ENCODE measurements at places on chromosomes 2 and 18. TPM values are rescaled to one million over a fixed set of nuclear protein-coding genes. Genes with fewer than 3 reads are reported as not detected.

Gene CHCHD5
- 35.0 TPM for polyA plus RNA-seq

GRCh38 chr18:13791181-13791580, 32.8 kb upstream of the MC5R start:
- no peak for DNase-seq

DNA sequence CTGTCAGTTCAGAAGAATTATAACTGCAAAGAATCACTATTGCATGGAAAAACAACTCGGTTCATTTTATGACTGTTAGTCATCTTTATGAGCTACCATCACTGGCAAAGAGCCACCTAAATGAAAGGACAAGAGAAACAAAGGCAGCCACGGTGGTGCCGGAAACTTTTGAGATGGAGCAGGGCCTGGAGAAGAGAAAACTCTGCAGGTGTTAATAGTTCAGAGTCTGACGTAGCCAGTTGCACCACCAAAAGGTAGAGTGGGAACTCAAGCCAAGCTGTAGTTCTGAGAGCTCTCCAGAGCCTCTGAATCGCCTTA, 110.9 kb downstream of the FTCDNL1 start:
- DNase-seq: no peak

Gene TRIM43
- polyA plus RNA-seq: 0.49 TPM

All from renal cortex interstitium (tissue), 15 donors.